NCI-H226 (cell line): ENCODE measurements at places on chromosomes 7 and 10.

- DNase-seq = peak; percentile 54
These were observed 126.7 kb upstream of the PRSS58 start for GRCh38 chr7:142384493-142384922.

GRCh38 chr10:96205580-96205979 lies 65.8 kb downstream of the BLNK start:
- DNase-seq = no peak

- DNase-seq = peak; percentile 22
These were observed 55.1 kb downstream of the LGI1 start for GRCh38 chr10:93812659-93813338.

DNA sequence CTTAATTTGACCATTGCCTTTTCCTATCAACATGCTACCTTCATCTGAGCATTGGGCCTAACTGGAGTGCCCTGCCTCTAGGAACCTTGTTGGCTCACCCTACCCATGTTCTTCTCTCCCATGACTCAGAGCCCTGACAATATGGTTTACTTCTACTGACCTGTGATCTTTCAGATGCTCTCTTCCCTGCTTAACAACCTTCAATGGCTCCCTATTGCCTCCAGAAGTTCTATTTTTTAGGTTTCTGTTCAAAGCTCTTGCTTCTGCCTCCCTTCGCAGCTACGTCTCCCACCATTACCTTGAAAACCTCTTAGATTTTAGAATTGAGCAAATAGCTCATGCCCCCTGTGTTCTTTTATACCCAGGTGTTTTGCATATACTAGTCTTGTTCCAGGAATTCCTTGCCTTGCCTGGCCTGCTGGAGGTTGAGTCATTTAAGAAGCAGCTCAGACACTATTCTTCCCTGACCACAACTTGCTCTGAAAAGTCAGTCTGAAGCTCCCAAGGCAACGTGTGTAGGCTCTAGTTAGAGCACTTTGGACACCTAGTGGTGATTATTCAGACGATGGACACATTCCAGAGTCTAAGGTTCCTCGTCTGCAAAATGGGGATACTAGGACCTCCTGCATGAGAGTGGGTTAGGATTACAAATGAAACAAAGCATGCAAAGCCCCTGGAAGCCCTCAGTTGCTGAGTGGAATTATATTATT lies 64.4 kb upstream of the EMX2 start:
- DNase-seq = peak; percentile 71

GRCh38 chr7:29208410-29209250 lies 14.1 kb downstream of the CHN2 start:
- DNase-seq = no peak

GRCh38 chr7:31853380-31853779 lies 166.4 kb downstream of the PPP1R17 start:
- no peak for DNase-seq

DNA sequence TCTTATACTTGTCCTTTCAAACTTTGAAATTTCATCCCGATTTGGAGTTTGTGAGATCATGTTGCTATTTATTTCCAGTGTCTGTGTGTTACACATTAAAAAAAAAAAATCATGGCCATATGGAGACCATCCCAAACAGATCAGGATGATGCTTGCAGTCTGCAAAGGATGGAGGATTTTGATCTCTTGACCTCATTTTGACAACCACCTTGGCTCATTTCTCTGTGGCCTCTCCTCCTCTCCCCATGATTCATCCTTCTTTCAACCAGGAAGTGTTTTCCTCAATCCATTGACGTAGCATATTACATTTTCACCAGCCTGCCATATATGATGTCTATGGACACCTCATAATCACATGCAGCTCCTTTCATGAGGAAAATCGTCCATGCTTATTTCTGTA lies 68.9 kb upstream of the INSYN2A start:
- DNase-seq = no peak

DNA sequence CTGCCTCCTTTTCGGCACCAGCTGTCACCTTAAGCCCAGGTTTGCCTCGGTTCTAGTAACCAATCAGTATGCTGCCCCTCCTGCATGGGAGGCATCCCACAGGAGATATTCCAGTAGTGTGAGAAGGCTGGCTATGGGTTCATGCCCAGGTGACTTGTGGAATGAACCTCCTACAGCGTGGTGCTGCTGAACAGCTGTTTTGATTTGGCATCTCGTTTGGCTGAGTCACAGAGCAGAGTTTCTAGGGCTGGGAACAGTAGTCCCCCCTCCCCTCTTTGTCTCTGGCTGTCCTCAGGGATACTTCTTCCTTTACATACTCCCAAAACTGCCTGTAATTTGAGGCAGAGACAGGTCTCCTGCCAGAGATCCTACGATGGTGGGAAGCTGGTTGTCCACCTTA lies 16.1 kb downstream of the R3HCC1L start:
- no peak for DNase-seq
